ENCODE measurements at places on chromosomes 1 and 21.

DNA sequence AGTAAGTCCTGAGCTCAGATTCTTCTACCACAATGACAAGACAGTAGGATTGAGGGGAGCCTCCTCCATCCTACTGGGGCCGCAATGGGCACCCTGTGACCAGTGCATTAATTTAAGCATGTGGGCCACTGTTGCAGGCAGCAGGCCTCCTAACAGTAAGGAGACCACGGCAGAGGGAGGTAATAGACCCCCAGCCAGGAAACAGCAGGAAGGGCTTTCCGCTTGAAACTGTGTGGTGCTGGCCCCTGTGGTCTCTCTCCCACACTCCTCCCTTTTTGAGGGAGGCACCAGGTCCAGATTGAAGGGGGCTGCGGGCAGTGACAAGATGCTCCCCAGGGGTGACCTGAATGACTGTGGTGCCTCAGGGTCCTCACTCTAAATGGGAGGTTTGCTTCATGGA is 1.7 kb upstream of the CLDN19 start:
- no peak for DNase-seq

DNA sequence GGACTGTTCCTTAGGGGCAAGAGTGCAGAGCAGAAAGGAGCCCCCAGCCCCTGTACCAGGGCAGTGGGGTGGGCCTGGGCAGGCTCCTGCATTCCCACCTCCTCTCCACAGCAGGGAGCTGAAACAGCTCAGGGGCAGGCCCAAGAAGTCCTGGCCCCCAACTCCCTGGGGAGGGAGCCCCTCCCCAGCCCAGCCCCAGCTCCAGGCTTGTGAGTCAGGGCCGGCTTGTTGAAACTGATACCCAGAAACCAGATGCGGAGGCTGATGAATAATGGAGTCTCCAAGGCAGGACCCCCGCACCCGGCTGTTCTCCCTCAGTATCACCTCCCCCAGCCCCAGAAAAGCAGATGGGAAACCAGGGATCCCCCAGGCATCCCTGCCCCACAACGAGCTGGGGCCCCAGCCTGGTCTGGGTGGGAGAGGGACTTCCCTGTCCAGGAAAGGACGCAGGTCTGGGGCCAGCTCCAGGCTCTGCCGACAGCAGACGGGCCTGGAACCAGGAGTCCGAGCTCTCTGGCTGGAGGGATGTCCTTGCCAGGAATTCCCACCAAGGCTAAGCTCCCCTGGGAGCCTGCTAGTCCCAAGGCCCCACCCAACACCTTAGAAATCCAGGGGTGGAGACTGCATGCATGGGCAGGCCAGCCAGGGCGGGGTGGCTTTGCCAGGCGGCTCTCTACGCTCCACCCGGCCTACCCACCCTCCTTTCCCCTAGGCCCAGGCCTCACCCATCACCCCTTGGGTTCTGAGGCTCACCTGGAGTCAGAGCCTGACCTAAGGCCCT is 2.7 kb downstream of the PLEKHG5 start:
- peak; percentile 33 for DNase-seq

DNA sequence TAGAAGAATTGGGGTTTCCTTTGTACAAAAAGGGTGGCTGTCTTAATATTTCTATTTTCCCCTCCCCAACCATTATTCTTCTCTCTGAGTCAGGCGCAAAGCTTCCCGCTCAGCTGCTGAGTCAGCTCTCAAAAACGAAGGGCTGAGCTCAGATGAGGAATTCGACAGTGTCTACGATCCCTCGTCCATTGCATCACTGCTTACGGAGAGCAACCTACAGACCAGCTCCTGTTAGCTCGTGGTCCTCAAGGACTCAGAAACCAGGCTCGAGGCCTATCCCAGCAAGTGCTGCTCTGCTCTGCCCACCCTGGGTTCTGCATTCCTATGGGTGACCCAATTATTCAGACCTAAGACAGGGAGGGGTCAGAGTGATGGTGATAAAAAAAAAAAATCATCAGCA is 3.0 kb upstream of the TUFT1 start:
- DNase-seq = no peak

DNA sequence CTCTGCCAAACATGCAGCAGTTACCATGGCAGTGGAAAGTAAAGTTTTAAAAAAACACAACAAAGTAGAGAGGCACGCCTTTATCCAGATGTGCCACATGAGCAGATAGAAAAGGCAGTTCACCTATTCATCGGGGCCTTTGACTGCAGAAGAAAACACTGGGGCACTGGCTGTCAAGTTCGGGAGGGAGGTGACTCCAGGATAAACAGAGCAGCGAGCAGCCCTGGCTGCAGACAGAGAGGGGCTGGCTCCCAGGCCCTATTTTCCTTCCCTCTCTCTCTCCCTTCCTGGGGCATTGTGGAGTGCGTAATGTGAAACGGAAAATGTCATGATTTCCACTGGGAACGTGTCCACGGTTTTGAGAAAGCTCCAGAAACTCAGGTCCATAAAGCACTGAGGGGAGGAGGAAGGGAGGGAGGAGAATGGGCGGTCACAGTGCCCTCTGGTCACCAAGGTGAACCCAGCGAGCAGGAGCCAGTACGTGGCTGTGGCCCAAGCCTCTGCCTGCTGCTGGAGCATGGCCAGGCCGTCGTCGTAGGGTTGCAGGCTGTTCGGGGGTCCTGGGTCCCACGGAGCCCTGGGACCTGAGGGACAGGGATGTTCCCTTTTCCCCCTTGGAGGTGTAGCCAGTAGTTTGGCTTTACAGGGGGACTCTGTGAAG is 114.7 kb upstream of the IRF2BP2 start:
- DNase-seq = no peak

DNA sequence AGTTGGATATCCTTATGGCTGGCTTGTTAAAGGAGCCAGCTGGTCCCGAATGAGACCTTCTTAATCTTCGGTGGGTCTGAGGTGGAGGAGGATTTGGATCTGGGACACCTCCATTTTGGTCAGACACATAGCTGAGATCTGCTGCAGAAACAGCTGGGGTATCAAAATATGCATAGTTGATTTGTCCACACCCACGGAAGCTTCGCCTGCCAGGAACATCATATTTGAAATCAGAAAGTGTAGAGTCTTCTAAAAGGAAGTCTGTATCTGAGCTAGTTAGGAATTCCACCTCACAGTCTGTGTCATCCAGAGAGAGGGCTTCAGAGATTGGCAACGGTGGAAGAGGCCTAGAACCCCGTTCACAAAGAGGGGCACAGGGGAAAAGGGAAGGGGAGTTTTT is 12.3 kb downstream of the ERRFI1 start:
- DNase-seq = no peak

GRCh38 chr1:178266619-178267066 is 172.7 kb downstream of the RASAL2 start:
- no peak for DNase-seq

- no peak for DNase-seq
Observed at GRCh38 chr1:38125837-38126520, 79.4 kb upstream of the POU3F1 start.

- no peak for DNase-seq
Observed at GRCh38 chr1:228070851-228071250, 11.7 kb upstream of the ARF1 start.

DNA sequence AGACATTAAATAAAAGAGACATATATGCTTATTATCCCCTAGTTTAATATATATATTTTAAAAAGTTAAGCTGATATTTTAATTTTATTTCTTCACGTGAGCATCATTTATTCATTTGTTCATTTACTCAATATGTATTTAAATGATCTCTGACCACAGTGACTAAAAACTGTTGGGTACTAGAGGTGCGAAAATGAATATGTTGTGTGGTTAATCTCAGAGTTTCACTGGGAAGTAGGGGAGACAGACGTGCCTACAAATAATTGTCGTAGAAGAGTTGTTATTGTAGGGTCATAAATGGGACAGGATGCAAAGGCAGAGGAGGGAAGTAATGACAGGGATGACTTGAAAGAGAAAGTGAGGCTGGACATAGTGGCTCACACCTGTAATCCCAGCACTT is 213.0 kb upstream of the CACYBP start:
- DNase-seq = no peak

DNA sequence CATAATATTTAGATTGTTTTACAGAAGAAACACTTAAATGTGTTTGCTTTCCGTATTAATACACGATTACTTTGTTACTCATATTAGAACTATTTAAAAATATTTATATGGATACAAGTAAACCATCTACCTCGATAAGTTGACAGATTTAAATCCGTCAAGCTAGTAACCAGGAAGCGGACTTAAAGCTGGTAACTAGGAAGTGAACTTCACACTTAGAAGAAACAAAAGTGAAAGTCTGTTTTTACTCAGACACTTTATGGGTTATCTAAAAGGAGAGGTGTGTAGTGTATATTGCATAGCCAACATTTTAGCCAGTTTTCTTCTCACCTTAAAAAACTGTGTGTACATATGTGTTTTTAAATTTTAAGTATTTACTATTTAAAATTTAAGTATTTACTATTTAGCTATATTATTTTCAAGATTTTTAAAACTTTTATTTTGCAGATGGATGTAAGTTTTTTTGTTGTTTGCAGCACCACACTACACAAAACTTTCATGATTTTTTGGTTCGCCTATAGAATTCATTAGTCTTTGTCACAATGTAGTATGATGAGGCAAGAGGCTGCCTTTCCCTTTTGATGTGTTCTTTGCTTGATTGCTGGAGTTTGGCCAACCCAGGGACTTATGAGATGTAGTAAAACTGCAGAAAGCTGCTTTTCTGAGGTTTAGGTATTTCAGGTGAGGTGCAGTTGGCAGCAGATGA is 2.7 kb downstream of the USP25 start:
- no peak for DNase-seq

DNA sequence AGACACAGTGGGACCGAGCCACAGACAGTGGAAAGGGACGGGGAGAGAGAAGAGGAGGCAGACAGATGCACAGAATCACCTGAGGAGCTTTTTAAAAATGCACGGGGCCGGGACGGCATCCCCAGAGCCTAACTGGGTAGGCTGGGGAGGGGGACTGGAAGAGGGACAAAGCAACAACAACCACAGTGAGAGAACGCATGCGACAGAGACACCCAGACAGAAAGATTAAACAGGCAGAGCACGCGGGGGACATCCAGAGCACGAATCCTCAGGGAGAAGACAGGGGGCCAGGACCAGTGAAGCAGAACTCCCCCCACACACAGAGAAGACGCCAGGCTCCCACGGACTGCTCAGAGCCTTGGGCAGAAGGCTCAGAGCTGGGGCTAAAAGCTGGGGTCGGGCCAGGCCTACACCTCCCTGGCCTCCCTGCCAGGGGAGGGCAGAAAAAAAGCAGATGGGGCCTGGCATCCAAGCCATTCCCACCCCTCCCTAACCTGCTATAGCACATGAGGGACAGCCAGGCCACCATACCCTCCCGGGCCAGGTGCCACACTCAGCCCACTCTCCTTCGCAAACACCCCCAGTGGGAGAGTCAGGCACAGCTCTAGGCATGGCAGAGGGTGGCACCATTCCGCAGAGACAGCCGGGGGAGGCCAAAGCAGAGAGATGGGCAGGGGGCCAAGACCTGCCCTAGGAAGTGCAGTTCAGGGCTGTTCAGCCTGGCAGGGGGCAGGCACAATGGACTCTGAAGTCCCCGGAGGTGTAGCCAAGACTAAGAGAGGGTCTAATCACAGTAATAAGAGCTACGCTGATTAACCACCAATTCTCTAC is 29.8 kb upstream of the COL16A1 start:
- DNase-seq = no peak

GRCh38 chr21:38486221-38486620 is 12.1 kb downstream of the ERG start:
- DNase-seq = no peak

GRCh38 chr1:112044745-112045144 is 55.3 kb upstream of the KCND3 start:
- no peak for DNase-seq

GRCh38 chr1:160841079-160841478 is 21.6 kb downstream of the CD244 start:
- no peak for DNase-seq

GRCh38 chr1:103106426-103107341 is 1.6 kb downstream of the COL11A1 start:
- peak; percentile 54 for DNase-seq

GRCh38 chr1:54811739-54812655 is 10.9 kb upstream of the TTC22 start:
- no peak for DNase-seq

GRCh38 chr1:53638360-53639035 is 100.5 kb downstream of the GLIS1 start:
- DNase-seq = no peak

DNA sequence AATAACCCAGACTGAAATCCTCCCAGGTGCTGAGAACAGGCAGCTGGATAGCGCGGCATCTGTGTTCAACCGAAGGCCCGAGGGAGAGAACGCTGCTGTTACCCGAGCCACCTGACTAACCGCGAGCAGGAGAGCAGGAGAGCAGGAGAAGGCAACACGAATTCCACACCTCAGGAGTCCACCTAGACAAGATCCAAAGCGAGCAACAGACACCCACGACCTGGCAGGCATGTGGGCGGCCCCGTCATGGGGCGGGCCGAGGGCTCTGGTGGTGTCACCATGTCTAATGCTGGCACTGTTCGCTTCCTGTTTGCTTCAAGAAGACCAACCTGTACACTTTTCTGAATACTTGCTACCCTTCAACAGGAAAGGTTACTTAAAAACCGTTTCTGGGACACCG is 20.9 kb upstream of the SPATC1L start:
- no peak for DNase-seq

- DNase-seq = no peak
Observed at GRCh38 chr1:229241390-229241789, 29.5 kb upstream of the RAB4A start.

DNA sequence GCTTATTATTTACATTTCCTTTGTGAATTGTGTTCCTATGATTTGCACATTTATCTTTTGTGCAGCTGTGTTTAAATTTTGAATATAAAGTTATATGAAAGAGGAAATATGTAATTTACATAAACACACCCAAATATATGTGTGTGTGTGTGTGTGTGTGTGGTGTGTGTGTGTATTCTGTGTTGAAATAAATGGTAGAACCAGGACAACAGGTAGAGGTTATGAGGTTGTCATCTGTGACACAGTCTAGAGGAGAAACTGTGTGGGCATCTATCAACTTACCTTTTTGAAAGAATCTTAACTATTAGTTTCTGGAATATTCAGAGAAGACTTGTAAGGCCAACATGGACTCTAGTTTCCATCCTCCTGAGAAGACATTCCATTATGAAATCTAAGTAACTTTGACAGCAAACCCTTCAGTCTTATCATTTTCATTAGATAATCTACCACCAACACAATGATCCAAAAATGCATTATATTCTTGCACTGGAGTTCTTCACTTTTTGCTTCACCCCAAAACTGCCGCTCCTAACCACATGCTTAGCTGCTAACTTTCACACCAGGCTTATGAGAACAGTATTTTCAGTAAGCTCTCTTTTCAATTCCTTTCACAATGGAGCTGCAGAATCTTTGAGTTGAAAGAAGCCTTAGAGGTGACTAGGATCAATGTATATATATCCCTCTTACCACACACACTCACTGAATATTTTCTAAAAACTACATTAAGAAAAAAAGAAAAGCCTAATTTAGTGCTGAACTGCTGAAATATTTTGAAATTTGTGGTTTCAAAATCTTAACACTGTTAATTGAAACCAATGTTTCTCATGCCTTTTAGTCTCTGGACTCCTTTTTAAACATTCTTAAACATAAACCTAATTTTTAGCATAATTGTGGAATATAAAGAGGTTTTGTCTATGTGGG is 21.8 kb downstream of the PTPRC start:
- DNase-seq = no peak

- no peak for DNase-seq
Observed at GRCh38 chr1:8355439-8356255, 37.7 kb downstream of the SLC45A1 start.
